Eye (tissue), 1 donor: ENCODE measurements at places on chromosomes 2 and 18.

GRCh38 chr2:60516383-60516811, 37.1 kb downstream of the BCL11A start:
- no peak for DNase-seq

DNA sequence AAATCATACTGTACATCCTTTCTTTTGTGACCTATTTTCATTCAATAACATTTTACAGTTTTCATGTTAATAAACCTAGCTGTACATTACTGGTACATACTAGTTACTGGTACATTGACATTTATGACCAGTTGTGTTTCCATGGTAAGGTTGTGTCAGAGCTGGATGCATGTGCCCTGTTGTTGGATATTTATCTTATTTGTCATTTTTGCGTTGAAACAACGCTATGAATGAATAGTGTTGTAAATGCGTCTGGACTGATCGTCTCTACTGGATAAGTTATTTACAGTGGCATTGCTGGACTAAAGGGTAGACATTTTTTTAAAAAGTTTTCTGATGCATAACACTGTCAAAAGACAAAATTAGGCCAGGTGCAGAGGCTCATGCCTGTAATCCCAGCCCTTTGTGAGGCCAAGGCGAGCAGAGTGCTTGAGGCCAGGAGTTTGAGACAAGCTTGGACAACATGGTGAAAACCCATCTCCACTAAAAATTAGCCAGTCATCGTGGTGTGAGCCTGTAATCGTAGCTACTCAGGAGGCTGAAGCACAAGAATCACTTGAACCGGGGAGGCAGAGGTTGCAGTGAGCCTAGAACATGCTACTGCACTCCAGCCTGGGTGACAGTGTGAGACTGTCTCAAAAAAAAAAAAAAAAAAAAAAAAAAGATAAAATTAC, 40.2 kb downstream of the MCFD2 start:
- DNase-seq: no peak

- no peak for DNase-seq
Measured at GRCh38 chr2:206198677-206199076, 39.0 kb downstream of the EEF1B2 start.

GRCh38 chr2:196162586-196163175, 8.7 kb downstream of the STK17B start:
- no peak for DNase-seq

GRCh38 chr2:223720367-223720766, 117.0 kb downstream of the AP1S3 start:
- DNase-seq: no peak

DNA sequence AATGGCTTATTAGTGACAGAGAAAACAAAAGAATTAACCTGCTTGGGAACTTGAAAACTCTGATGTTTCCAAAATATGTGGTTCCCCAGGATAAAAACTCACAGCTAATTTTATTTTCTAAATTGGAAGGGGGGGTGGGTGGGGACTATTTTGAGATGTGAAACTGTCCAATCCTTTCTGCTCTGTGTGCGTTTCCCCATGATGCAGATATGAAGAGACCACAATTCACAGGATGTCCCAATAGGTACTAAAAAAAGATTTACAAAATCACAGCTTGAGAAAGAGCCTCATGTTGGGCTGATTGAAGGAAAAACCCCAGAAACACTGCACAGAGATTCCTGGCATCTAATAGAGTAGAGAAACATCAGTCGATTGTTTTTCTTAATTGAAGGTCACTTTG, 273.2 kb downstream of the ARHGAP15 start:
- no peak for DNase-seq

DNA sequence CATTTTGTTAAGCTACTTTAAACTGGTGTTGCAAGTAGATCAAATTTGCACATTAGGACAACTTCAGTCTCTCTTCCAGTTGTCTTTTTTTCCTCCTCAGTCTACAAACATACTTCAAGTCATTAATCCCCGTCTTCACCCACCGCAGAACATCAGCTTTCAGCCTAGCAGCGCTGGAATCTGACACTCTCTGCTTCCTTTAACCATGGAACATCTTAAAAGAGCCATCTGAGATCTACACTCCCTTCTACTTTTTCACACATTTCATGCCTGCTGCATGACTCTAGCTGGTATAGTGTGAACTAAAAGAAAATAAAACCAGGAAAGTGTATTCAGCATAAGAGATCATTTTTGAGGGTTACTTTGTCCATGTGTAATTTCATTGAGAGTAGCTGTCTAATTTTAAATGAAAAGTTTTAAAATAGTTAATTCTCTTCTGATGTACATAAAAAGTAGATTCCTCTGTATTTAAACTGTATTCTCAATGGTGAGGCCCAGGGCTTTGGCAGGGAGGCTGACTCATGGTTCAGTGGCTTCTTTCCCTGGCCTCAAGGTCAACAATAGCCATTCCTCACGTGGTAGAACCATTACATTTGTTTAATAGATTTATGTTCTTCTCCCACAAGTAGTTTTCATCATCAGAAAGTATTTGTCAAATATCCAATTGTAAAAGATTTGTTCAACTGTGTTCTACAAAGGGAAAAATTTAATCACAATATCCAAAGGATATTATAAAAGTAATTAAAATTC, 16.5 kb downstream of the SGPP2 start:
- no peak for DNase-seq

DNA sequence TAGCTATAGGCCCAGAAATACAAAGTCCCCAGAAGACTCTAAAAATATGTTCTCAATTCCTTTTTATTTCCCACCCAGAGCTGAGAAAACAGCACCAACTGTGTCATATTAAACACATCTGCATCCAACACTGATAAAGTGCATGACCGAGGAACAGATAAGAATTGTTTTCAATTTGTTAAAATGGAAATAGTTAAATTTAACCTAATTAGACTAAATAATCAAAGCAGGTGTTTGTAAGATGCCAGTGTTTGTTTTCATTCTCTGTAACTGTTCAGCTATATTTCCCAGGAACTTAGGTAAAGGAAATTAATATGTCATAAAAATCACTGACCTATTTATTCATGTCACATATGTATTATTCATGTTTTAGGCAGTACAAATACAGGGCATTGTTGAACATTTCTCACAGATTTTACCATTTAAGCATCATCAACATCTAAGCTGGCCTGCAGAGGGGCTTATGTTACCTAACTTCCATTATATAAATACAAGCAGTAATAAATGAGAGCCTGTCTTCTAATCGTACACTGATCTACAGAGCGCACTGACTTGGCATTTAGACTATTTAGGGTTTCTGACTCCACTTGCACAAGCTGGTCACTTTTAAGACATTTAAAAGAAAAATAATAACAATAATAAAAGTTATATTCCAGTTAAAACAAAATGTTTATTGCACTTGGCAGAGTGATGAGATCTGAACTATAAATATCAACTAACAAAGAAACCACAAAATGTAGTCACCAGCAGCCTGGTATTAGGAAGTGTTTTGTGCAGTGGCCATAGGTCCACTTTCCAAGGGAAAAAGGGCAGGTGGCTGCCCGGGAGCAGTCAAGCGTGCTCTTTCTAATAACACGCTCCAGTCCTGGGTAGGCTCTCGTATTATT, 86.6 kb upstream of the ZFP36L2 start:
- peak; percentile 60 for DNase-seq

DNA sequence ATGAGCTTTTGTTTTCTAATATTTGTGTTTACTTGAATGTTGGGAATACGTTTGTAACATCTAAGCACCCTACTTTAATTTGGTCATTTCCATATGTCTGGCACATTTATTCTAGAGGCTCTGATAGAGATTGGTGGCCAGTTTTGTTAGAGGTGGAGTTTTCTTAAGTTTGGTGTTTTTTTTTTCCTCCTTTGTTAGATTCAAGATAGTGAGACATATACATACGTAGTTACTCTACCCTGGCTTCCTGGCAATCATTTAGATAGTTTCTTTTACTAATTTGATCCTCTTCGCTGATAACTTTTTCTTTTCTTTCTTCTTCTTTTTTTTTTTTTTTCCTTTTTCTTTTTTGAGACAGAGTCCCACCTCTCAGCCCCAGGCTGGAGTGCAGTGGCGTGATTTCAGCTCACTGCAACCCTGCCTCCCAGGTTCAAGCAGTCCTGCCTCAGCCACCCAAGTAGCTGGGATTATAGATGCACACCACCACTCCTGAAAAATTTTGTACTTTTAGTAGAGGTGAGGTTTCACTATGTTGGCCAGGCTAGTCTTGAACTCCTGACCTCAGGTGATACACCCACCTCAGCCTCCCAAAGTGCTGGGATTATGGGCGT, 26.6 kb downstream of the SMCHD1 start:
- DNase-seq: no peak

GRCh38 chr2:190343536-190344275, at the start of gene INPP1:
Gene INPP1 (plus strand): TSS chr2:190343589. CDS start chr2:190360103, 16,514 bp downstream.
- peak; percentile 88 for DNase-seq

DNA sequence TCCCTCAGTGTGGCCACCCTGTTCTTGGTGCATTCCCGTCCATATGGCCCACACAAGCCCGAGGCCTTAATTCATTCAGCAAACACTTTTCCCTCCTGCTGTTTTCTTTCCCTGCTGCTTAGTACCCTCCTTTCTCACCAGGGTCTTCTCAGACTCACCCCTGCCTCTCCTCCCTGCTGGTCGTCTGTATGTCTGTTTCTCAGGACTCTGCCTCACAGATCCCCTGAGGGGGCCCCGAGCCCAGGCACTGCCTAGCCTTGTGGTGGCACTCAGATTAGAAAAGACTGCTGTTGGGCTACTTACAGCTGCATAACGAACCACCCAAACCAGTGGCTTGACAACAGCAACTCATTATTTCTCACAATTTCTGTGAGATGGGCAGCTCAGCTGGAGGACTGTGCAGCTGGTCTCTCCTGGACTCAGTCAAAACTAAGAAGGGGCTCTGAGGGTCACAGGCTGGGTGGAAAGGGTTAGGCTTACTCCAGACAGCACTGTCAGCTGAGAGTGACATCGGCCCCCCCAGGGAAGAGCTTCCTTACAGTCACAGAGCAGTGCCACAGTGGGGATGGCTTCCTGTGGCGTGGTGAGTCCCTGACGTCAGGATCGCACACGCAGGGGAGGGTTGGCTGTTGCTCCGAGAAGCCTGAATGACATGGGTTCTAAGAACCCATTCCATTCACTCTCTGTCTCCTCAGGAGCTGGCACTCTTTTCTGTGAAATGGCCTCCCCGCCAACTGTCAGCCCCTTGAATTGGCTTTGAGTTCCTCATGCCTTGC, 139.0 kb downstream of the UXS1 start:
- no peak for DNase-seq

DNA sequence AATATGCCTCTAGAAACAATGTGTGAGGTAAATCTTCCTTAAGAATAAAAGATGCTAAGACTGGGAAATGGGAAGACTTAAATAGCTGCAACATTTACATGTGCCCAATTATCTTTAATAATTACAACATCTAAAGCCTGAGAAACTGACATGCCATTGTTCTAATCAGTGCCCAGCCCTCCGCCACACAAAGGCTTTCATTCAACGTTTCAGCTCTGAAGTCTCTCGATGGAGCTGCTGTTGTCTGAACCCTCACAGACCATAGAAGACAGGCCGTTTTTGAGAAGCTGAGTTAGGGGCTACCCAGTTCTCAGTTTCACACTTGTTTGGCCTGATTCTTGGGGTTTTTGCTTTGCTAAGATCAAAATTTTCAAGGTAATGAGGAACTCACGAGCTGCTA, 315.4 kb upstream of the CHST9 start:
- peak; percentile 46 for DNase-seq

GRCh38 chr2:128520340-128520739, 201.7 kb upstream of the HS6ST1 start:
- no peak for DNase-seq

DNA sequence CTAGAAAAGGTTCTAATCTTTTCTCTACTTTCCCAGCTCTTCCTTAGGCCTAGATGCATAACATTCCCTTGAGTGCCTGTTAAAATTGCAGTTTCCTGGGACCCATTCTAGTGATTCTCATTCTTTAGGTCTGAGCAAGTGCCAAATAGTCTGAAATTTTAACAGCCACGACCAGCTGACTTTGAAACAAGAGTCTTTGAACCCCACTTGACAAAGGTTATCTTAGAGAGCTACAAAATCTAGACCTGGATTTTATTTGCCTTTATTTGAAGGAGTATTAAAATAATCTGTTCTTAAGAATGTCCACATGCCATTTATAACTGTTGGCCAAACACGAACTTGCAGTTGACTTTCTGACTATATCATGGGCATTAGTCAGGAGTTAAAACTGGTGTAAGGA, 110.2 kb upstream of the LHCGR start:
- DNase-seq: no peak

DNA sequence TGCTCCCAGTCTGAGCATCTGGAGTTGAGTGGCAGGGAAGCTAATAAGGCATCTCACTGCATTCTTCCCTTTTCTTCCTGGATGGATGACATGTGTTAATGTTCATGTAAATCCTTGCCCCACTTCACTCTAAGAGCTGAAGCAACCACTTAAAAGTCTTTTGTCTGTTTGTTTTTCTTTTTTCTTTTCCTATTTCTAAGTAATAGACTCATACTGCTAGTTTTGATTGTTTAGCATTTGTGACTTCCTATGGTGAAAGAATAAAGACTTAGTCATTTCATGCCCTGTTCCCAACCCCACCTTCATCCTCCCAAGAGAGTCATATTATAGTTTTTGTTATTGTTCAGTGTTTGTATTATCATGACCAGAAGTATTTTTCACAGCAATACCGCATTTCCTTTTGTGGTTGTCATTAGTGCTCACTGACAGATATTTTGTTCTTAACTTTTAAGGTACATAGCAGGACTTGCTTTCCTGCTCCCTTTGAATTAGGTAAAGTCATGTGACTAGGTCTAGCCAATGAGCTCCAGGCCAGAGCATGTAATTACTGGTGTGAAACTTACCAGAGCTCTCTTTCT, 18.1 kb upstream of the SPP2 start:
- no peak for DNase-seq

GRCh38 chr2:120269816-120270215, 17.2 kb downstream of the RALB start:
- no peak for DNase-seq

- no peak for DNase-seq
Measured at GRCh38 chr18:35178260-35178659, 62.6 kb upstream of the ZNF397 start.

DNA sequence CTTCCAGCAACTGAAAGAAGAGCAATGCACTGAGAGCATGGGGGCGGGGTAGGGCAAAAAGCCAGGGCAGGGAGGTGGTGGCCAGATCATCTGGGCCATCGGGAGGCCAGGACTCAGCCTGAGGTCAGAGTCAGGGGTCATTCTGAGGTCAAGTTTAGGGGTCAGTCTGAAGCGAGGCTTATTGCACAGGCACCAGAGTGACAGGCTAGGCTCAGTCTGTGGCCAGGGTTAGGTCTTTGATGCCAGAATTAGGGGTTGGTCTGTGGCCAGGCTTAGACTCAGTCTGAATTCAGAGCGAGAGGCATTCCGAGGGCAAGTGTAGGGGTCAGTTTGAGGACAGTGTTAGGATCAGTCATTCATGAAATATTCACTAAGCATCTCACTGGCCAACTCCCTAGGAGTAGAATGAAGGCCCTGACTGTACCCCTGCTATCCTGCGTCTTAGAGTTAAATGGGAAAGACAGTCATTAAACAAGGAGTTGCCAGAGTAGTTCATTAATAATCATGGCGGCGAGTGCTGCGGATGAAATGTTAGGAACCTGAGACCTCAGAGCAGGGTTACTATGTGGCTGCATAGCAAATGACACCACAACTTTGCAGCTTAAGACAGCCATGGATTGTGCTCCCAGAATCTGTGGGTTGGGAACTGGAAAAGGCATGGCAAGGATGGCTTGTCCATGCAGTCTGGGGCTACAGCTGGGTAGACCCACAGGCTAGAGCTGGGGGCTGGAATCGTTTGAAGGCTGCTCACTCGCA, 198.7 kb downstream of the CYP26B1 start:
- DNase-seq: no peak

- DNase-seq: no peak
Measured at GRCh38 chr2:20516646-20517341, 69.9 kb downstream of the RHOB start.

GRCh38 chr2:145157036-145157675, 637.2 kb upstream of the ZEB2 start:
- no peak for DNase-seq
